ENCODE measurements at places on chromosomes 1 and 21. TPM values are rescaled to one million over a fixed set of nuclear protein-coding genes. Genes with fewer than 3 reads are reported as not detected.

DNA sequence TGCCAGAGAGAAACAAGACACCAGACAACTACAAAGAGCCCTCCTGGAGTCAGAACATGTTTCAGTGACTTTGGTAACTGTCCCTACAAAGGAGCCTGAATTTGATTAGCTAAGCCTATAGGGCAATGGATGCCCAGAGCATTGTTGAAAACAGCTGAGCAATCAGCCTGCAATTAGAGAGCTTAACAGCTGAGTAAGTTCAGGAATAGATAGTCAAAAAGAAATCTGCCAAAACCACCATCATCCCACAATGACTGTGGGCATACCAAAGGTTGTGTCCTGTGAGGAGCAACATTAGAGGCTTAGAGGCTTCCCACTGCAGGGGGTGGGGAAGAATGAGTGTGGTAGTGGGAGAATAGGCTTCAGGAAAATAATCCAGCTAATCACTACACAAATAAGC, 32.1 kb downstream of the SH3BP5L start:
- peak; percentile 40 for DNase-seq

- DNase-seq = no peak
Observed at GRCh38 chr1:225461533-225462428, 33.9 kb upstream of the LBR start.

DNA sequence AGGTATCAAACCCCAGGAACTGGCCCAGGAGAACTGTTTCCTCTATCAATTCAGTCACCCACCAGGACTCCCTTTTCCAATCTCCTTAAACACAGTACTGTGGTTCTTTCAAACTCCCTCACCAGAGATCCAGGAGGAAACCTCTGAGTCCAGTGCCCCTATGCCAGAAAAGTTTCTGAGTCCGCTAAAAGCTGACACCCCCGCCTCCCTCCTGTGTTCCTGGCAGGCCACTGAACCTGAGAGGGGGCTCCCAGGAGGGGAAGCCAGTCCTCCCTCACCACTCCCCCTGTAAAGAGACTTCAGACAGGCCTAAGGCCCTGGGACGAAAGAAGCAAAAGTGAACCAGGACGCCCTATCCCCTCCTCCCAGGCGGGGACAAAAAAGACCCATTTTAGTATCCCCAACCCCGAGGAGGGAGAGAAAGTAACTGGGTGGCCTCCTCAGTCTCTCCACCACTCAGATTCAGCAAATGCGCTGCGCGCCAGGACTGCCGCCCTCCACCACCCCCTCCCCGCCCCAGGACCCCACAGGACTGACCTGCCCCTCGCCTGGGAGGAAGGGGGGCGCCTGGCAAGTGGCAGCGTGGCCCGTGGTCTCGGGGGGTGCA, 624 bp downstream of the SLC41A1 start:
- no peak for DNase-seq

GRCh38 chr1:225824533-225824941, 14.6 kb downstream of the EPHX1 start:
- no peak for DNase-seq

GRCh38 chr1:74505928-74506710, 6.3 kb downstream of the LRRC53 start:
- no peak for DNase-seq

DNA sequence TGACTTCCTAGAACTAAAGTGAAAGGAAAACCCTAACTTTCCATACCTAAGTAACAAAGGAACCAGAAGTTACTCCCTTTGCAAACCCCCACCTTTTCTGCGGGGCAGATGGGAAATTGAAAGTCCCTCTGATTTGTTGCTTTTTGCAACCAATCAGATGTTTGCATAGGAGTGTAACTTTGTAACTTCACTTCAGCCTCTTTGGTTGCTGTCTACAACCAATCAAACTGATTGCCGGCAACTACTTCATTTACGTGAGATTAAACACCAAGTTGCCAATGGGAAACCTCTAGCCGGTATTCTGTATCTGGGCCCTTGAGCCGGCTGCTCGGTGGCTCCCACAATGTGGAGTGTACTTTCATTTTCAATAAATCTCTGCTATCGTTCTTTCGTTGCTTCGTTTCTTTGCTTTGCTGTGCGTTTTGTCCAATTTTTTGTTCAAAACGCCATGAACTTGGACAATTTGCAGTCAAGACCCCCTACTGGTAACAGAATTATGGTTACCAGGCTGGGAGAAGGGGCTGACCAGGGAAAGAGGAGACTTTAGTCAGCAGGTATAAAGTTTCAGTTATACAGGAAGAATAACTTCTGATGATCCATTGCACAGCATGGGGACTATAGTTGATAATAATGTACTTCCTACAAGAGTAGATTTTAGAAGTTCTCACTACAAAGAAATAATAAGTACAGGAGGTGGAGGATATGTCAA, 69.2 kb upstream of the RGS2 start:
- DNase-seq = no peak

DNA sequence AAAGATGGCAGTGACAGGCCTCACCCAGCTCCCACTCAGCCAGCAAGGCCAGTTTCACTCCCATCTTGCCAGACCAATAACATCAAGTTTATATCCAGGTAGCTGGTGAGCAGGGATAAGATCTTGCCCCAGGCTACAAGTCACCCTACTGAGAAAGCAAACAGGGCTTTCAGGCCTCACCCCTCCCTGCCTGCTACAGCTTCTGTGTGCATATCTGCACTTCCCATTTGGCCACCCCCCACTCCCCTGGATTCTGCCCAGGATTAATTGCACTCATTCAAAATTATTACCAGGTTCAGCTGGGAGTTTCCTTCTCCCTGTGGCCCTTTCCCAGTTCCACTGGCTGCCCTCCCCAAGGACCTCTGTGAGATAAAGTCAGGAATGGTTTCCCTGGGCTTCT, 352.1 kb downstream of the TBX15 start:
- DNase-seq = no peak

DNA sequence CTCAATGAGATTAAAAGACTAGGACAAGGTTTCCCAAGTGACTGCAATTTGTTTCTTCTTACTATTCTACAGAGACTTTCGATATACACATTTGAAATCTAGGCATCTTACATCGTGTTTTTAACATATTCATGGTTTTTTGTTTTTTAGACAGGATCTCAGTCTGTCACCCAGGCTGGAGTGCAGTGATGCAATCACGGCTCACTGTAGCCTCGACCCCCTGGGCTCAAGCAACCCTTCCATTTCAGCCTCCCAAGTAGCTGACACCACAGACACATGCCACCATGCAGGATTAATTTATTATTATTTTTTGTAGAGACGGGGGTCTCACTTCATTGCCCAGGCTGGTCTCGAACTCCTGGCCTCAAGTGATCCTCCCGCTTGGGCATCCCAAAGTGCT, 1.5 kb downstream of the PDZK1 start:
- DNase-seq = no peak

DNA sequence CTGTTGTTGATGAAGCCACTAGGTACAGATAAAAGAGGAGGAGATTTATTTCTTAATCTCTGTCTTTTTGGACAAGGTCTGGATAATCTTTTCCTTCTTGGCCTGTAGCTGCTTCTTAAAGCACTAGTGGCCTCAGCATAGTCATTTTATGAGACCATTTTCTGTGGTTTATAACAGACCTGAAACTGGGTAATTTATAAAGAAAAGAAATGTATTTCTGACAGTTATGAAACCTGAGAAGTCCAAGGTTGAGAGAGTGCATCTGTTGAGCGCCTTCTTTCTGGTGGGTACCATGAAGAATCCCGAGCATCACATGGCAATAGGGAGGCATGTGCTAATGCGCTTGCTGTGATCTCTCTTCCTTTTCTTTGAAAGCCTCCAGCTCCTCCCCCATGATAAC, 36.7 kb upstream of the PDC start:
- DNase-seq = no peak

DNA sequence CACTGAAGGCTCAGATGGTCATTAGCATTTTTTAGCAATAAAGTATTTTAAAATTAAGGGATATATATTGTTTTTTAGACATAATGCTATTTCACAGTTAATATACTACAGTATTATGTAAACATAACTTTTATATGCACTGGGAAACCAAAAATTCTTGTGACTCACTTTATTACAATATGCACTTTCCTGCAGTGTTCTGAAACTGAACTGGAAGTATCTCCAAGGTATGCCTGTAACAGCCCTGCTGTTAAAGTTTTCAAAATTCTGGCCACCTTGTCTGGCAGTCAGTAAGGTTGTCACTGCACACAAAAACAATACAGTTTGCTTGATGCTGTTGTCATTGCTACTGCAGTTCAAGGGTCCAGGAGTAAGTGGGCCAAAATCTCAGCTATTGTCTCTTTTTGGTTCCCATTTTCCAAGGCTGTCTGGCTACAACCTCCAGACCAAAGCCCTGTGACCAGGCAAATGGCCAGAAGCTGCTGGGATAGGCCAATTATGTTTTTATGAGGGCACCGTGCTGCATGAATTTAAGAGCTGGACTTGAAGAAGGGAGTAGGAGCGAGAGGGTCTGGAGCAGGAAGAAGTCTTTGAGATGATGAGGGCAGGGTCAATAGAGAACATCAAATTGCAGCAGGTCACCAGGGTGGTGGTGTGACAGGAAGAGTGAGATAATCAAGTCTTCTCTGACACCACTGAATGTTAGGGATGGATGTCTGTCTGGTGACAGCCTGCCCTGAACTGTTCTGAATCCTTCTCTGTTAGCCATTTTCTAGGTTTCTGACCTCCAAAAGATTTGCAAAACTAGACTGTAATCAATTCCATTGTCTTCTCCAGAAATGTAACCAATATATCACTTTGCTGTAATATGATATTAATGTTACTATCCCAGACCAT, 82.3 kb upstream of the CACHD1 start:
- DNase-seq = no peak

- no peak for DNase-seq
Observed at GRCh38 chr21:42797522-42797921, 81.8 kb downstream of the WDR4 start.

GRCh38 chr1:237405912-237406311, 363.9 kb downstream of the RYR2 start:
- no peak for DNase-seq

DNA sequence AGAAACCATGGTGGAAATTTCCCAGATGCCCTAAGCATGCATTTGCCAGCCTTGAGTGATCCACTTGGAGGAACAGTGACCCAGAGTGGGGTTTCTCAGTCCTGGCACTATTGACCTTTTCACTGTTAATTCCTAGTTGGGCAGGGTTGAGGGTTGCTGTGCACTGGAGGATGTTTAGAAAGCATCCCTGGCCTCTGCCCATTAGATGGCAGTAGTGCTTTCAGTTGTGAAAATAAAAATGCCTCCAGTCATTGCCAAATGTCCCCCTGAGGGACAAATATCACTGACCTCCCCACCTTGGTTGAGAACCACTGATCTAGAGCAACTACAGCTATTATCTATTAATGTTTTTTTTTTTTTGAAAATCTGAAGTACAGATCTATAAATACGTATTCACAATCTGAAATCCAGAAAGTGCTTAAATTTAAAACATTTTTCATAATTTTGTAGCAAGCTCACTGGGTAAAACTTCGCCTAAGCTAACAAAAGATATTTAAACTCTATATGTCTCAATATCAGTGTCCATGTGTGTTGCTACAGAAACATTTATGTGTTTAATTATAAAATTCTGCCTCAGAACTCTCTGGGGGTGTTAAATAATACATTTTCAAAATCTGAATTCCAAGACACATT, 27.3 kb downstream of the F3 start:
- DNase-seq = no peak

GRCh38 chr21:34623516-34623915, 8.6 kb upstream of the RCAN1 start:
- no peak for DNase-seq

SLC39A1 gene
- total RNA-seq = 93.2 TPM

FAM43B gene
- total RNA-seq = 0.37 TPM

OLFML2B gene
- total RNA-seq = 66.7 TPM

FBXO2 gene
- 1.4 TPM for total RNA-seq

SETSIP gene
- not detected for total RNA-seq

GBP5 gene
- total RNA-seq = not detected

TCHHL1 gene
- total RNA-seq = not detected

PIGV gene
- total RNA-seq = 14.2 TPM
